Foreskin melanocyte (primary cell): ENCODE measurements at places on chromosomes 3 and 15.

- no peak for DNase-seq
These were observed 65.5 kb downstream of the MEF2A start for GRCh38 chr15:99631255-99631654.

DNA sequence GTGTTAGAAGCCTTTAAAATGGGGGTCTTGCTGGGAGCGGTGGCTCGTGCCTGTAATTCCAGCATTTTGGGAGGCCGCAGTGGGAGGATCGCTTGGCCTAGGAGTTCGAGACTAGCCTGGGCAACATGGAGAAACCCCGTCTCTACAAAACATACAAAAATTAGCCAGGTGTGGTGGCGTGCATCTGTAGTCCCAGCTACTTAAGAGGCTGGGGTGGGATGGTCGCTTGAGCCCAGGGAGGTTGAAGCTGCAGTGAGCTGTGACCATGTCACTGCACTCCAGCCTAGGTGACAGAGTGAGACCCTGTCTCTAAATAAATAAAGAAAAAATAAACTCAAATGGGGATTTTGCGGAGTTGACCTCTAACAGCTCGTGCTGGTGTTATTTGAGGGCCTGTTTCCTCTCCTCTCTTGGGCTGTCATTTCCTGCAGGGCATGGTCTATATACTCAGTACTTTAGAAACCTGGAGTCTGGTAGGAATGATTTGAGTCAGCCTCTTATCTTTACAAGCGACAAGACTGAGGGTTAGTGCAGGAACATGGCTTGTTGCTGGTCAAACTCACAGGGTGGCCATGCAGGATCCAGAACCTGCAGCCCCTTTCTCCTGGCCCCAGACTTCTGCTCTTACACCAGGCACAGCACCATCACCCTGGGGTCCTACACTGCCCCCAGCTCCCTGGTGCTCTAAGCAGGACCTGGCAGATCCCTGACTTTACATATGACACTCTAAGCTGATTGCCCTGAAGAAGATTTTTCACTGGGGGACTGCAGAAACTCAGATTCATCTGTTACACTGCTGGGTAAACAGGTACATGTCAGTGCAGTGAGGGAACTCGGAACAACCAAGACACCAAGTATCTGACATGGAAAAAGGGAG lies 15.1 kb downstream of the EHD4 start:
- no peak for DNase-seq

- DNase-seq: no peak
These were observed 29.7 kb downstream of the PLXND1 start for GRCh38 chr3:129576514-129577352.

DNA sequence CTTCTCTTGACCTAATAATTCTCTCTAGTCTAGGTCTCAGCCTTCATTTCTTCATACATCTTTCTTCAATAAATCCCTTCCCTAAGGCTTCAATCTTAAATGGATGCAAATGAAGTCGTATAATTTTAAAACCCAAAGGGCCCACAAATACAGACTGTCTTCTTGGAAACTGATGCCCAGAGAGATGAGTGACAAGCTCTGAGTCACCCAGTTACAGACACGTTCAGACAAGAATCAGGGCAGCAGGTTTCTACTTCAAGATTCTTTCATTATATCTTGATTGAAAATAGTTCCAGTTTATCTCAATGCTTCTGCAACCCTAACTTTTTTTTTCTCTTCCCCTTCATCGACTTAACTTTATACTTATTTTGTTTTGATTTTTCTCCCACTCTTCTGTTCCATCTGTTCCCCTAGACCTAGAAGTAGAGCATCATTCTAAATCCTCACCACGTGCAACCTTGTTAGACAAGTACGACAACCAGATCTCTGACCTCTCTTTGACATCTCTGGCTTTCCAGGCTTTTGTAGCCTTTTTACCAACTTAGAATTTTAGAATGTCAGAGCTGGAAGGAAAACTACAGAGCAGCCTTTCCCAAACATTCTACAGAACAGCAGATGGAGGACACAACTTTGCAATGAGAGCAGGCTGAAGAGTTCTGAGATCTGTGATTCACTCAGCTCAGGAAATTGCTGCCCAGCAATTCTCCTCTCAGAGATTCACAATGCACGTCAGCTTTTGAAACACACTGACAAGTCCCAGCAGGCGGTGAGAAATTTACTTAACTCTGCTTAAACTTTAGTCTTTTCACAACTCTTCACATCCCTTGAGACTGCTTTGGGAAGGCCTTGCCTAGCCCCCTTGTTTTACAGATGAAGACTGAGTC lies 25.3 kb downstream of the NCEH1 start:
- DNase-seq: no peak

GRCh38 chr3:184514171-184514490 lies 47.5 kb upstream of the EPHB3 start:
- DNase-seq: no peak

DNA sequence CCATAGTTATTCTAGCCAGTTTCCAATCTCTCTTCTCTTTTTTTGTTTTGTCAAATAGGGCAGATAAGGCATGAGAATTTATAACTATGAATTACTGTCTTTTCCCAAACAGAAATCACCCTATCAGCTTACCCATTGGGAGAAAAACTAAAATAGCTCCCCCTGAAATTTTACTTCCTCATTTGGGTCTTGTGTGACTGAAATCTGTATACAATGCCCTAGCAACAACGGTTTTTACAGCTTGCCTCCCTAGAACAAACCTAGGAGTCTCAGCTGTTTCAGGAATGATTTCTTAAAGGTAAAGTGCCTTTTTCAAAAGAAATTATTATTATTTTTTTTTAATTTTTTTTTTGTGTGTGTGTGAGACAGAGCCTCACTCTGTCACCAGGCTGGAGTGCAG lies 56.8 kb downstream of the CD86 start:
- no peak for DNase-seq
